Stimulated activated CD4-positive, alpha-beta T cell treated with anti-CD3 and anti-CD28 coated beads, Interleukin-4, amount 100 ng/mL, for 24 hours (primary cell): ENCODE measurements at places on chromosomes 2 and 18.

- no peak for DNase-seq
Observed at GRCh38 chr2:204133476-204133875, 196.9 kb downstream of the ICOS start.

GRCh38 chr2:112805542-112805941 lies 21.2 kb upstream of the IL1A start:
- DNase-seq: no peak

GRCh38 chr2:239438995-239439753 lies 38.4 kb upstream of the HDAC4 start:
- no peak for DNase-seq

- DNase-seq: no peak
Observed at GRCh38 chr2:174967691-174968260, 37.4 kb downstream of the CHN1 start.

- DNase-seq: no peak
Observed at GRCh38 chr2:45653122-45653913, 1.8 kb downstream of the PRKCE start.

- DNase-seq: no peak
Observed at GRCh38 chr2:29715655-29716054, 205.7 kb downstream of the ALK start.

DNA sequence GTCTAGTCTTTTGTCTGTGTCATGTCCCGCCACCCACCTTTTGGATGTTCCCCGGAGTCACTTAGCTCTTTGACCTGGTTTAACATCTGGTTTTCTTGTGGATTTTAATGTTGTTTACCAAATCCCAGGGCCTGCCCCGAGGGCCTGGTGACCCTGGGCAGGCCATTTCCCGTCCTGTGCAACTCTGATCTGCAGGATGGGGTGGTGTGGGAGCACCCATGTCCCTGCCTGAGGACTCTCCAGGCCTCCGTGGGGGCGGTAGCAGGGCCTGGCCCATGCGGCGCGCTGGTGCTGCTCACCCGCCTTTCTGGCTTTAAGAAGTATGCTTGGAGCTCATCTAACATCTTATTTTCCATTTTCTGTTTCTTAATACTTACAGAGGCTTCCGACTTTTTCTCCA lies 10.7 kb downstream of the RAMP1 start:
- DNase-seq: no peak

- no peak for DNase-seq
Observed at GRCh38 chr2:214077727-214078126, 333.1 kb upstream of the VWC2L start.

DNA sequence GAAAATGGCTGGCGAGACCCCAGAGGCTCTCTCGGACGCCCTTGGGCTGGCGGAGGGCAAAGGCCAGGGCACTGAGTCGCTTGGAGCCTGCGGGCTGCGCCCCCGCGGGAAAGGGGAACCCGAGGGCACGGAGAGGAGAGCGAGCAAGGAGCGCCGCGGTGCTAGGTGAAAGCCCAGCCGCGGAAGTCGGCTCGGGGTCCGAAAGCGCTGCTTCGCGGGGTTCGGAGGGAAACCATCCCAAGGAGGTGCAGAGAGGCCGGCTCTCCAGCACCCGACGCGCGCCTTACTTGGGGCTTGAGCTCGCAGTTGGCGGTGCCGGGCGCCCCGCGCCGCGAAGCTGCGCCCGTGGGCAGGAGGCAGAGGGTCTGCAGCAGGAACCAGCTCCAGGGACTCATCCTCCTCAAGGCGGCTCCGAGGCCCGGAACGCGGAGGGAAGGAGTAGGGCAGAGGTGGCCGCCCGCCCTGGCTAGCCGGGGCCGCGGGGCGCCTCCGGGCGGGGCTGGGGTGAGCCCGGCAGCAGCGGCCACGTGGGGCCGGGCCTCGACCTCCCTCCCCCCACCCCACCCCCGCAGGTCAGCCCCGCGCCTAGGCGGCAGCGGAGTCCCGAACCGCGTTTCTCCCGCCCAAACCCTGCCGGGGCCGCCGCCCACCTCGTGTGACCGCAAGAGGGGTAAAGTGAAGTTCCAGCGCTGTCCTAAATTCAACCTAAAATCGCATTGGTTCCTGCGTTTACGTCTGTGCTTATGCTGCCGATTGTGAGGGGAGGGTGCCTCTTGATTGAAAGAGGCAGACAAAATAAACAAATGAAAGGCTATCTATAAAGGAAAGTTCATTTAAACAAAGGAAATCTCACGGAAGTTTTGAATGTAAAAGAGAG lies at the start of gene TRABD2A:
TSS of gene TRABD2A (minus strand) at position 440 of the 877 bp plus-strand sequence. CDS start at position 395, 45 bp downstream.
- peak; percentile 63 for DNase-seq
